ENCODE measurements at places on chromosomes 7 and 10. TPM values are rescaled to one million over a fixed set of nuclear protein-coding genes. Genes with fewer than 3 reads are reported as not detected.

The GPR158 gene
- under 0.01 TPM for total RNA-seq

The TACR2 gene
- 0.36 TPM for total RNA-seq

The SEMA3A gene
- total RNA-seq, result 2.5 TPM

The GIMAP5 gene
- not detected for total RNA-seq

The GTF2IRD1 gene
- 18.6 TPM for total RNA-seq

The VAX1 gene
- not detected for total RNA-seq

The IL15RA gene
- total RNA-seq, result 1.2 TPM

The GPR26 gene
- not detected for total RNA-seq

The CYP26C1 gene
- under 0.01 TPM for total RNA-seq

The FAM13C gene
- 6.2 TPM for total RNA-seq

The ATP5F1C gene
- 209 TPM for total RNA-seq

The PNLIP gene
- not detected for total RNA-seq

DNA sequence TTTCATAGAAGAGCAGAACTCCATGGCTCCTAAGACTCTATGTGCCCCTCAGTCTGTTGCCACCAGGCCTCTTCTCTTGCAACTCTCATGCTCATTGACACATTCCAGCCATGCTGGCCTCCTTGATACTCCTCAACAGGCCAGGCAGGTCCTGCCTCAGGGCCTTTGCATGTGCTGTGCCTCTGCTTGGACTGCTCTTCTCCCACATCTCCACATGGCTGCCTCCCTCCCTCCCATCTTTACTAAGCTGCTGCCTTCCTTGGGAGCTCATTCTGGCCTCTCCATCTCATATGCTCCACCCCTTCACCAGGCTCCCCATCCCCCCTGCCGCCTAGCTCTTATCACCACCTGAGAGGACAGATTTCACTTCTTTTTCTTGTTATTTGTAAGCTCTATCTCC is 103.8 kb upstream of the GPR26 start:
- DNase-seq, result no peak

- no peak for DNase-seq
These were observed 41.4 kb upstream of the GHITM start for GRCh38 chr10:84097787-84098353.

DNA sequence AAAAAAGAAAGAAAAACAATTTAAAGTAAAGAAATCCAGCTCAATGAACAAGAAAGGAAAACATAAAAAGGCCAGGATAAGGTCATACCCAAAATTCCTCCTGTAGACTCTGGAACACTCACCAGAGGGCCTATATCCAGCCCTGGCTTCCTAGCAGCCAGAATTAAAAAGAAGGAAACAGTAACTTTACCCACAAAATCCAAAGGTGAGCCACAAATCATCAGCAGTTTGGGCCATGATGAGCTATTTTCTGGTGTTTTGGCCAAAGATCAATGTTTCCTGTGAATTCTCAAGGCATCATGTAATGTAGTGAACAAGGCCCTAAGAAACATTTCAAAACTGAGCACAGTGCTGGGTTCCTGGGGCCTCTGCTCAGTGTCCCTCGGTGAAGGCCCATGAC is 87.8 kb downstream of the LARP4B start:
- DNase-seq, result no peak

GRCh38 chr7:83289419-83289993 is 126.8 kb upstream of the PCLO start:
- no peak for DNase-seq

DNA sequence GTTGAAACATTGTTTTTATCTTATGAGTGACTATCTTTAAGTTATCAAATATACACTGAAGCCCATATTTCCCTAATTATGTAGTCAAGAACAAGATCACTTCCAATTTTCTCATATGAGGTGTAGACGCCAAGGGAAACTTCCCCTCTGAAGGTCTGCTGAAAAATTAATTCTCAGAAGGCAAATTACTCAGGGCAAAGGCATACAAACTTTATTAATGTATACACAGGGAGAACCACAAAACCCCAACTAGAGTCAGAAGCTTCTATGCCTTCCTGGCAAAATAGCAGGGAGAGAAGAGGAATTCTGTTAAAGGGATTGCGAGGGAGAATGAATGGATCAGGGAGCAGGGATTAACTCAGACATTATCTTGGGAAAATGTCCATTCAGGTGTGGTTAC is 83.4 kb downstream of the DOCK4 start:
- DNase-seq, result no peak

GRCh38 chr7:157751951-157752673 is 415.3 kb downstream of the DNAJB6 start:
- DNase-seq, result peak; percentile 81

DNA sequence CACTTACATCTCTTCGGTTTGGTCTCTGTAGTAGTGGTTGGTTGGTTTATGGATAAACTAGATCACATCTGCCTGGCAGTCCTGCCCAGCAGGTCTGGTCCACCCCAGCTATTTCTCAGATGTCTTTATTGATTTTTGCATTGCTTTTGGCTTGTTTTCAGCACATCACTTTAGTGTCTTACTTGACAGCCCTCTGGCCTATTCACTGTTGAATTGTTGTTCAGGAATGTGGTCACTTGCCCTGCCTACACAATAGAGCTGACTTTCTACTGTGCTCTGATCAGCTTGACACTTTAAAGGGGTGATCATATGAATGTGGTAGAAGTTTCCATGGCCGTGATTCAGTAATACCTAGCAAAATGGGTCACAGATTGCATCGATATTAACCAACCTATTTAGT is 719.2 kb upstream of the LRRN3 start:
- no peak for DNase-seq

DNA sequence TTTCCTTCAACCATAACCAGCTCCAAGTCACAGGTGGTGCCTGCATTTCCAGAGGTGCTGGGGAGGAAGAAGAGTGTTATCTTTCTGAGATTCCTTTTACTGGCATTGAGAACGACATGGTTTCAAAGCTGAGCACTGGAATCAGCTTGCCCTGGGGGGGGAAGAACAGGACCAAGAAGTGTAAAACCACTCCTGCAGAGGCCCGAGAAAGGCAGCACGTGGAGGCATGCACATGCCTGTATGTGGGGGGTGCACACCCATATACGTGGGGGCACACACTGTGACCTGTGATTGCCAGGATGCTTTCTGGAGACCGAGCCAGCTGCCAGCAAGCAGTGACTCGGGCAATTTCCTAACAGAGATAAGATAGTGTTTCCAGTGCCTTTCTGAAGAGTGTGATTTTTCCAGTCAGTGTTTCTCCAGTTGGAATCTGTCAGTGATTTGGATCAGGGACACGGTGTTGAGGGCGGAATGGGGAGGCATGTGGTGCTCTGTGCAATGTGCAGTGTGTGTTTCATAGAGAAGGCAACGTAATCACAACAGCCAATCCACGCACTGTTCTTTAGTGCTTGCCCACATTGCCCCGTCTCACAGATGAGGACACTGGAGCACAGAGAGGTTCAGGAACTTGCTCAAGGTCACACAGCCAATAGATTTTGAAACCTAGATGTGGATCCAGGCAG is 4.2 kb downstream of the LRRC27 start:
- peak; percentile 61 for DNase-seq

GRCh38 chr10:9965341-9965740 is 1052.3 kb upstream of the CELF2 start:
- no peak for DNase-seq

GRCh38 chr10:18196806-18197550 is 56.8 kb downstream of the CACNB2 start:
- no peak for DNase-seq

DNA sequence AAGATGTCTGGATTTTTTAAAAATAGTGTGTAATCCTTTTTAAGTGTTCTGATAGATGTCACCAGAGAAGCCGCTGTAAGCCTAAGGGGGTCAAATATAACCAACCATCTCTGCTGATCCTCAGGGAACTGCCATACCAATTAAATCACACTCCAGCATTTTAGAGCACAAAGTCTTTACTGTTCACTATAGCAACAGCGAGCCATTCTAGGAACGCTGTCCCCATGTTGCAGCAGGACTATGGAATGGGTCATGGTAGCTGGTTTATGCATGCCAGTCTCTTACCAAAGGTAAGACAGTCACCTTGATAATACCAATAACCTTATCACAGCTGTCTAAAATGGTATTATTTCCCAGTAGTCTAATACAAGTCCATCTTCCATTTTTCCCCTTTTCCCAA is 33.5 kb downstream of the TRIM24 start:
- DNase-seq, result no peak

DNA sequence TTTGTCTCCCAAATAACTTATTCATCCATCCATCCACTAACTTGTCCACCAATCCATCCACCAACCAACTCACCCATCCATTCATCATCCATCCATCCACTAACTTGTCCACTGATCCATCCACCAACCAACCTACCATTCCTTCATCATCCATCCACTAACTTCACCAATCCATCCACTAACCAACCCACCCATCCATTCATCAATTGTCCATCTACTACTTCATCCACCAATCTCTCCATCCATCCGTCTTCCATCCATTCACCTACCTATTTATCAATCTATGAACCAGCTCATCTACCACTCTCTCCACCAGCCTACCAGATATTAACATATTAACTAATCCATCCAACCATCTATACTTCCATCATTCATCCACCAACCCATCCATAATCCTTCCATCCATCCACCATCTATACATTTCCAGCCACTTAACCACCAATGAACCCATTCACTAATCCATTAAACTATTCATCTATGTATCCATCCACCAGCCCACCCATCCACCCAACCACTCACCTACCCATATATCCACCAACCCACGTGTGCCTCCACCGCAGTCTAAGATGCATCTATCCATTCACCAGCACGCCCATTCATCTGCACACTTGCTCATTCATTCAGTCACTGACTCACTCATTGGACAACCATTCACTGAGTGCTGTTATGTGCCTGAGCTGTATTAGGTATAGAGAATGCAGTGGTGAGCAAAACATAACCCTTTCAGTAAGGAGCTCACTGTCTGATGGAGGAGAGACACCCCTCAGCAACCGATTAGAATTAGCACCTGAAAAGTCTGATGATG is 19.8 kb upstream of the TBL2 start:
- DNase-seq, result peak; percentile 83

DNA sequence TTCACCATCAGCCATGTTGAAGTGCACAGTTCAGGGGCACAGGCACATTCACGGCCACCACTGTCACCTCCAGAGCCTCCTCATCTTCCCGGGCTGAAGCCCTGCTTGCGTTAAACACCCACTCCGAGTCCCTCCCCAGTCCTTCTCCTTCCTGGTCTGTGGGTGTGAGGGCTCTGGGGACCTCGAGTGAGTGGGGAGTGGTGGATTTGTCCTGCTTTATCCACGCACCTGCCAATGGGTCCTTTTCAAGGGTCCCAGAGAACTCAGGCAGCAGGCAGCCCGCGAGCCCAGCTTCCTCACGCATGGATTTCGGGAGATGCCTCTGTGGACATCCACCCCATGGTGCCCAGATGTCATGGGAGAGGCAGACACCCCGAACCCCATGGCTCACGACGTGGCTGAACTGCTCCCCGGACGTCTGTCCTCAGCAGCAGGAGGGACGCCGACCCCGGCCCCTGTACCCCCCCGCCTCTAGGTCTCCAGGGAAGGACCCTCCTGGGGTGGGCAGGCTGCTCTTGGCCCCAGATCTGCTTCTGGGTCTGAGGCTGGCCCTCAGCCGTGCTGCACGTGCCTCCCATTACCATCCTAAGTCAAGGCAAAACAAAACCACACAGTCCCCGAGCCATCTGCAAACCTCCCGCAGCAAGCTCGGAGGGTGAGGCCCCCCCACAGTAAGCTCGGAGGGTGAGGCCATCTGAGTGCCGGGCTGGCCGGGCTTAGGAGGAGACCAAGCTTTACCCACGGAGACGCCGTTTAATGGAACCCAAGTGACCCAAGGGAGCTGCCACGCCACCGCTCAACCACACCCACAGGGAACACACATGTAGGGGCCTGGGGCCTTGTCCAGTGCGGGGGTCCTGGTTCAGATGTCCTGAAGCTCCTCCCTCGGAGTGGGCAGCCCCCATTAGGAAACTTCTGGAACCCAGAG is 9.0 kb downstream of the CYP2W1 start:
- no peak for DNase-seq

- DNase-seq, result no peak
These were observed 590.3 kb upstream of the FOXK1 start for GRCh38 chr7:4091767-4092166.

DNA sequence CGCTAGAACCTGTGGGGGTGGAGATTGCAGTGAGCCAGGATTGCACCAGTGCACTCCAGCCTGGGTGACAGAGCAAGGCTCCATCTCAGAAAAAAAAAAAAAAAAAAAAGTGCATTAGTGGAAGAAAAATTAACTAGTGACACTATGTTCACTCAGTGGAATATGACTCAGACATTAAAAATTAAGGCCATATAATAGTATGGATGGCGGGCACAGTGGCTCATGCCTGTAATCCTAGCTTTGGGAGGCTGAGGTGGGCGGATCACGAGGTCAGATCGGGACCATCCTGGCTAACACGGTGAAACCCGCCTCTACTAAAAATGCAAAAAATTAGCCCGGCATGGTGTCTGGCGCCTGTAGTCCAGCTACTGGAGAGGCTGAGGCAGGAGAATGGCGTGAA is 3.4 kb downstream of the PHYH start:
- no peak for DNase-seq

GRCh38 chr10:31261511-31262311 is 57.3 kb upstream of the ZEB1 start:
- DNase-seq, result peak; percentile 86

GRCh38 chr7:108423089-108423989 is 32.9 kb downstream of the NRCAM start:
- DNase-seq, result no peak

GRCh38 chr7:92730808-92731207 is 105.6 kb downstream of the CDK6 start:
- DNase-seq, result no peak

- no peak for DNase-seq
These were observed 517.4 kb downstream of the PARD3 start for GRCh38 chr10:34297541-34298345.
